T-helper 17 cell (primary cell): ENCODE measurements at places on chromosomes 6 and 20.

- H3K27me3 ChIP-seq = peaks cover 33% of the 10 kb centered on the region
- DNase-seq = no peak
- H3K4me3 ChIP-seq = no peak overlapping the region
- no peaks in the 10 kb centered on the region for H3K36me3 ChIP-seq
- no peaks in the 10 kb centered on the region for H3K4me1 ChIP-seq
- no peak overlapping the region for H3K27ac ChIP-seq
Measured at GRCh38 chr6:142361779-142362750, 60.3 kb downstream of the ADGRG6 start.

- H3K36me3 ChIP-seq = peaks cover 5% of the 10 kb centered on the region
- peaks cover 27% of the 10 kb centered on the region for H3K27me3 ChIP-seq
- peak overlapping the region; percentile 68 for H3K27ac ChIP-seq
- DNase-seq = no peak
- peaks cover 20% of the 10 kb centered on the region for H3K4me1 ChIP-seq
- H3K4me3 ChIP-seq = no peak overlapping the region
Measured at GRCh38 chr20:2817341-2817726, 1.2 kb downstream of the TMEM239 start.

GRCh38 chr20:5590899-5591298 is 159.3 kb upstream of the SHLD1 start:
- H3K4me1 ChIP-seq = peaks cover 17% of the 10 kb centered on the region
- peaks cover 2% of the 10 kb centered on the region for H3K36me3 ChIP-seq
- no peaks in the 10 kb centered on the region for H3K27me3 ChIP-seq
- peak overlapping the region; percentile 29 for H3K27ac ChIP-seq

GRCh38 chr6:73258721-73259120 is 4.3 kb downstream of the KHDC1 start:
- H3K36me3 ChIP-seq = no peaks in the 10 kb centered on the region
- H3K27ac ChIP-seq = no peak overlapping the region
- peaks cover 7% of the 10 kb centered on the region for H3K4me1 ChIP-seq
- H3K4me3 ChIP-seq = no peak overlapping the region

DNA sequence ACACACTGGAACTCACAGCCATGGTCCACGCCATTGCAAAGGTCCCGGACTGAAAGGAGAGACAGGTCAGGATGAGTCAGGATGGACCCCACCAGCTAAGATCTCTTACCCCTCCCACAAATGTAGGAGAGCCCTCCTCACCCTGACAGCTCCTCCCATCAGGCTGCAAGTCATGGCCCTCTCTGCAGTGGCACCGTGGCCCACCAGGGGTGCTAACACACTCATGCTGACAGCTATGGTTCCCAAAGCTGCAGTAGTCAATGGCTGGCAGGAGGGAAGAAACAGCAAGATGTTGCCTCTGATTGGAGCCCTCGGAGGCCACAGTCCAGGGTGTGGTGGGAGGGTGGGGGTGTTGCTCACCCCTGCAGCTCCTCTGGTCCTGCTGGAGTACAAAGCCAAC is 5.7 kb upstream of the RBPJL start:
- H3K36me3 ChIP-seq = peaks cover 7% of the 10 kb centered on the region
- H3K4me3 ChIP-seq = no peak overlapping the region
- H3K4me1 ChIP-seq = peaks cover 5% of the 10 kb centered on the region
- no peak for DNase-seq
- H3K27me3 ChIP-seq = peaks cover 78% of the 10 kb centered on the region

DNA sequence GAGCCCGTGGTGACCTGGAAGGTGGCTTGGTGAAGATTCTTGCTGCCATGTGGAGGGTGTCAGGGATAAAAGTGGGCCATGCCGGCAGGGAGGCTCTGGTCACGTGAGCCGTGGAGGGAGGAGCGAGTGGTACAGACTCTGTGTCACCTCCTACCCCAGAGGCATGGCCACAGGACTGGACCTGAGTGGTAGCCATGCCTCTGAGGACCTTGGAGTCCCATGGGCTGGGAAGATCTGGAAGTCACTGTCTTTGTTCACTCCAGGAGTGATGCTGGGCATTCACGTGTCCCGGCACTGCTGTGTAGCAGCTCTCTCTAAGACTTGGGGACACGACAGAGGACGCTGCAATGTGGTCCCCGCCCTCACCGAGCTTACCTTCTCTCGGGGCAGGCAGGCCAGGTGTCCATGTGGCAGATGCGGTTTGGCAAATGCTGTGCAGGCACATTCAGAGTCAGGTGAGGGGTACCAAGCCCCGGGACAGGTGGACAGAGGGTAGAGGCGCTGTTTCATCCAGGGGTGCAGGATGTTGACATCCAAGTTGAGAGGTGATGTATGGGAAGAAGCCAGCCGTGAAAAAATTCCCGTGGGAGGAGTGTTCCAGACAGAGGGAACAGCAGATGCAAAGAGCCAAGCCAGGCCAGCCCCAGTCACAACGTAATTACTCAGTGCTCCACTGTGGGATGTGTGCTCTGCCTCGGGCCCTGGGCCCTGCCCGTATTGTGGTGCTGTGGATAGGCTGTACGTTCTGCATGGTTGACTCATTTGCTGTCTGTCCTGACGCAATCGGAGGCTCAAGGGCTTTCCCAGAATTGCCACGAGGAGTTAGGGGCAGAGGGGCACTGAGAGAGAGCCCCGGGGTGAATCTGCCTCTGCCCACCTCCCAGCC is 307.8 kb downstream of the TAF4 start:
- peaks cover 5% of the 10 kb centered on the region for H3K27me3 ChIP-seq
- H3K4me3 ChIP-seq = no peak overlapping the region
- no peak for DNase-seq
- no peaks in the 10 kb centered on the region for H3K36me3 ChIP-seq
- H3K27ac ChIP-seq = no peak overlapping the region

DNA sequence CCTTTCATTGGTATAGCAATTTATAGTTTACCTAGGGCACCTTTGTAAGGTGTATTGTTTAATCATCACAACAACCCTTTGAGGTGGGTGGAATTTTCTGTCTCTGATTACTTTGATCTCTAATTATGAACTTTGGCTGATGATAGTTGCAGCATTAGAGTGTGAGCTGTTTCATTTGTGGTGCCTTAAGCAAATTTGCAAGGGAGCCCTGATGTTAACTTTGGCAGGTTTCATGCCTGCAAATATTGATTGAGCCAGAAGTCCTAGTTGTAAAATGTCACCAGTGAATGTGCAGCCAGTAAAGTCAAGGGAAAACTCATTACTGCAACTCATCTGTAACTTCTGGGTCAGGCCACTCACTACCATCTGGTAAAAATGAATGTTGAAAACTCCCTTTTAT is 29.8 kb downstream of the CTNNBL1 start:
- H3K27ac ChIP-seq = no peak overlapping the region
- H3K4me1 ChIP-seq = peaks cover 20% of the 10 kb centered on the region
- no peak overlapping the region for H3K4me3 ChIP-seq
- peaks cover 2% of the 10 kb centered on the region for H3K36me3 ChIP-seq

- H3K27ac ChIP-seq = peak overlapping the region; percentile 76
- no peaks in the 10 kb centered on the region for H3K27me3 ChIP-seq
- H3K4me3 ChIP-seq = no peak overlapping the region
- no peak for DNase-seq
Measured at GRCh38 chr6:169669147-169669546, 32.7 kb downstream of the WDR27 start.

- H3K27me3 ChIP-seq = no peaks in the 10 kb centered on the region
- peaks cover 5% of the 10 kb centered on the region for H3K36me3 ChIP-seq
- DNase-seq = no peak
Measured at GRCh38 chr6:41199552-41200246, 1.2 kb downstream of the TREML2 start.
